ENCODE measurements at places on chromosomes 6 and 20.
A peak's percentile ranks its signal among the peaks of the same experiment; 100 is the strongest.

DNA sequence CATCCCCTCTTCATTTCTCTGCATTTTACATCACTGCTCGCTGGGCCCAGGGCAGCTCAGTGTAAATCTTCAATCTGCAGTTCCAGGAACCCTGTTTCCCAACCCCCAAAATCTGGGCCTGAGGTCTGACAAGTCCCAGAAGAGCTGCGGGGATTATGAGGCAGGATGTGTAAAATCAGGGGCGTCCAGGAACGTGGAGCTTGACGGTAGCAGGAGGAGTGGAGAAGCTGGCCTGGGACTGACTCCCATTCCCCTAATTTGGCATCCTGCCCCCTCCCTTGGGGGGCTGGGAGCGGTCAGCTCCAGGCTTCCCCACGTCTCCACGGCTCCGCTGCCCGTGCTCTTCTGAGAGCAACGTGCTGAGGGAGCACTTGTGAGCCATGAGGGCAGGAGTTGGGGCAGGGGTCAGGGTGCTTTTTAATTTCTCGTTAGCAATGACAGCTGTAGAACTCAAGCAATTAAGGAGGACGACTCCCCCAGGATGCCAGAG lies 23.4 kb upstream of the VEGFA start:
- DNase-seq = peak; percentile 27

DNA sequence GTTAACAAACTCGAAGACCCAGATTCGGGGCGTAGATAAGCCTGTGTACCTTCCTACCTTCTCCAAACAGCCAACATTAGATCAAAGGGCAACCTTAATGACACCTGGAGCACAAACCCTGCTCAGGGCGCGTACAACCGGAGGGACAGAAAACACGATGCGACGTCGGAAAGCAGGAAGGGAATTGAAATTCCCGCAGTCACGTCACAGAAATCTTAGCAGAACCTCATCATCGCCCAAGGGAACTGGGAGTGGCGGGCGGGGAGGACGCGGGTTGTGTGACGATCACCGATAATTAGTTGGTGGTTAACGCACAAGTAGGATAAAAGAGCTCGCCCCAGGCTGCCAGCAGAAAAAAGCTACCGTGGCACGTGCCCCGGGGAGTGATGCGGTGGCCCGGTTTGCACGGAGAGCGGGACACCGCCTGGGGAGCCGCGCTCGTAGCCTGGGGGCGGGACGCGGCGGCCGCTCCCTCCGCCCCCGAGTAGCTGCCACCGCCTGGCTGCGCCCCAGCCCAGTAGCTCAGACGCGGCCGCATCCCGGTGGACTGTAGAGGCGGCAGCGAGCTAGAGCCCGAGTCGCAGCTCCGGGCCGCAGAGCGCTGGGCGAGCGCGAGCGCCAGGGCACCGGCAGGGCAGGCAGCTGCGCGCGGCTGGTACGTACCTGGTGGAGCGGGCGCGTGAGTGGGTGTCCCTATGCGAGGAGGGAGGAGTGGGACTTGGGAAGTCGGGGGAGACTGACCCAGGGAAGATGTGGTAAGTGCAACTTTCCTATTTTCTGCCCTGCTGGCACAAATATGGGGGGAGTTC lies at the start of gene PKIB:
Gene PKIB, plus strand, starts transcription at position 525 of the 809 bp plus-strand sequence. CDS start 107,390 bp downstream, outside the sequence.
- peak; percentile 77 for DNase-seq

DNA sequence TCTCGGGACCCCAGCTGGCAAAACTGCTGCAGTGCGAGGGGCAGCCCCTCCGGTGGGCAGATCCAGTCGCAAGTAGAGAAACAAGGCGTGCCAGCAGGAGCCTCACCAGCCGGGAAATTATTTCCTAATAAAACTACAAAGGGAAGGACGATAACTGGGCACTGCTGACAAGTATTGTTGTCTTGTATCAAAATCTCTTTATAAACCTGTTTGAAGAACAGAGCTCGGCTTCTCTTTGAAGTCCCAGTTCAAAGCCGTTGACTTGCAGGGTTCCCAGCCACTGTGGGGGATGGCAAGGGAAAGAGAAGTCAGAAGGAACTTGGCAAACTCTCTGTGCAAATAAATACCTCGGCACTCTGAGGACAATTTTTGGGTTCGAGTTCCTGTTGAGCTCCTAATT lies 504.5 kb downstream of the CD83 start:
- DNase-seq = no peak

DNA sequence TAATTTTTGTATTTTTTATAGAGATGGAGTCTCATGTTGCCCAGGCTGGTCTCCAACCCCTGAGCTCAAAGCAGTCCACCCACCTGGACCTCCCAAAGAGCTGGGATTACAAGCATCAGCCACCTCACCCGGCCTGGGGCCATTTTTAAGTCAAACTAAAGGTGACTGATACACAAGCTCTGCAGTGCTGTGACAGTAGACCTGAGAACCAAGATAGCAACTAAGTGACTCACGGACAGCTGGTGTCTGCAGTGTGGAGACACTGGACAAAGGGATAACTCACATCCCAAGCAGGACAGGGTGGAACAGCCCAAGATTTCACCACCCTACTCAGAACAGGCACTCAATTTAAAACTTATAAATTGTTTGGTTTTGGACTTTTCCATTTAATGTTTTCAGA lies 402.5 kb downstream of the CD83 start:
- DNase-seq = no peak

Data from activated effector memory CD4-positive, alpha-beta T cell treated with anti-CD3 and anti-CD28 coated beads, Interleukin-2, amount 50 U/mL, for 16 hours (primary cell).